ENCODE measurements at places on chromosomes 6 and 20. TPM values are rescaled to one million over a fixed set of nuclear protein-coding genes. Genes with fewer than 3 reads are reported as not detected.

Gene PCIF1
- total RNA-seq = 45.0 TPM

Gene NPBWR2
- total RNA-seq = 0.27 TPM

Gene KCNS1
- 0.54 TPM for total RNA-seq

Gene ACSS1
- total RNA-seq = 114 TPM

Gene OR2B6
- 0.81 TPM for total RNA-seq

Gene LY6G6C
- total RNA-seq = 0.54 TPM

Gene LY86
- total RNA-seq = 2.2 TPM

Gene ARFGAP1
- total RNA-seq = 60.9 TPM

DNA sequence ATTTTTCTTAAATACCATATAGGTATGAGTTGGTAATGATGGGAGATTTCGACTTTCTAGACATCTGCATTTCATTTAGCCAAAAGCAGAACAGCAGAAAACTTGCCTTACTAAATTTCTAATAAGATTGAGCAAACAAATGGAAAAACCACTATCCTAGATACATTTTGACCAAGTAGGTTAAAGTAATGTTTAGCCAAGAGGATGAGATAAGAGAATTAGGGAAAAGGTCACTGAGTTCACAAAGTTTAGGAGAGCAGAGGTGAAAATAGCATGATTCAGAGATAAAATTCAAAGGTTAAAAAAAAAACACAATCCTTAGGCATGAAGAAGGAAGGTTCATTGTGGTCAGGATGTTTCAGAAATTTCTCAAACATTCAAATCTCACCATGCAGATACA, 450.3 kb downstream of the CD83 start:
- no peak for DNase-seq

DNA sequence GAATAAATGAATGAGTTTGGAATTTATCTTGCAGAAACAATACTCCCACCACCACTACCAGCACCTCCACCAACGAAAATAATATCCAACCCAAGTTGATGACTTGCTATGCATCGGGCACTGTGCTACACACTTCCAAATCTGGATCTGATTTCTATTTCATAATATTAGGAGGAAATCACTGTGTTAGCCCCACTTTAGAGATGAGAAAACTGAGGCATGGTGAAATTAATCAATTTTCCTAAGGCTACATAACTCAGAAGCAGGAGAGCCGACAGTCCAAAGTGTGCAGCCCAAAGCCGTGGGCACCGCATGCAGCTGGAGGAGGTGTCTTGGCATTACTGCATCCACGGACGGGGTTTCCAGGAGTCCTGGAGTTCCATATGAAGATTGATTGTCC, 17.6 kb downstream of the TCF15 start:
- DNase-seq = no peak

DNA sequence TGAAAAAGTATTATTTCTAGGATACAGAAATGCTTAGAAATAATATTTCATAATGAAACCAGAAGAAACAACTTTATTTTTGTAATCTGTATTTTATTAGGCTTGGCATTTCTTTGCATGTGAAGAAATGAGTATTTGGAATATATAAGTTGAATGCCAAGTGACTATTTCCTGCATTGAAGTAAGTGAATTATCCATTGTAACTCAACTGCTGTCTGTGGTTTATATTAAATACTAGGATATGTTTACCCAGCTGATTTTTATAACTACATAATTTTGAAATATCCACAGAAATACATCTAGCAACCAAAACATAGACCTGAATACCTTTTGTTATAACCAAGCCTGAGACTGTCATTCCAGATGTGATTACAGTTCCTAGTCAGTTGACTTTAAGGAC, 207.6 kb downstream of the THBS2 start:
- no peak for DNase-seq

GRCh38 chr6:100671740-100672139, 207.0 kb upstream of the SIM1 start:
- no peak for DNase-seq

DNA sequence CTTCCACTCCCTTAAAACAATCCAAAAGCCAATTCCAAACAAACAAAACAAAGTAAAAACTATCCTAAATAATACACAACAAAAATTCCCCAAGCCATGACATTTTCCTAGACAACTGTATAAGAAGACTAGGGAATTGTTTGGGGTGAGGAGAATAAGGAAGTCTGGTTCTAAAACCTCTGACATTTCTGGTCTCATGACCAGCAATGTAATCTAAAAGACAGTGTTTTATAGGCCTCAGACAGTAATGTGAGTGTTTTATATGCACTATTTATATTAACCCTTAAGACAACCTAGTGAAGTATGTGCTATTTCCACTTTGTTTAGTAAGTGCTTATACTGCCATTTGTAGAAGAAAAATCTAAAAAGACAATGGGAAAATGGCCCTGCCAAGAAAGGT, 13.0 kb upstream of the RCAN2 start:
- DNase-seq = no peak

DNA sequence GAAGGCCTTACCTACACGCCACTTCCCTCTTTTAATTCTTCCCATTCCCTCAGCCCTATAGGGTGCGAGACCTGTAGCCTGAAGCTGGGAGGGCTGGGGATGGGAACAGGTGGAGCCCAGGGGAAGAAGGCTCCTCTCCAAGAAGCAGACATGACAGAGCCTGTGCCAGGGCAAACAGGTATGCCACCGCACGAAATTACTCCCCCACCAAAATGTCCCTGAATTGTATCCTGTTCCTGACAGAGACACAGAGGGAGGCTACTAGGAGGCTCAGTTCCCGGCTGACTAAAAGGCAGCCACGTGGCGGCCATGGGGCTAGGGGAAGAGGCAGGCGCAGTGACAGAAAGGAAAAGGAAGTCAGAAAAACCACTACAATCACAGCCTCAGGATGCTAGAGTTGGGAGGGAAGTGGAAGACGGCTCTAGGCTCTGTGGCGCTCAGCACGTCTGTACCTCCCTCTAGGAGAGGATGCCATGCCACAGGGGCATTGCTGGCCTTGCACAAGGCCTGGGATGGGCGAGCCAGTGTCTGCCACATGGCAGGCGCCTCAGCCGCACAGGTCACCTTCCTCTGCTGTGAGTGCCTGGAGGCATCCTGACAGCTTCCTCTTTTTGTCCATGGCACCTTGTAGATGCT, 27.7 kb downstream of the TFEB start:
- peak; percentile 57 for DNase-seq

- DNase-seq = no peak
These were observed 15.6 kb upstream of the LBP start for GRCh38 chr20:38330638-38331037.

DNA sequence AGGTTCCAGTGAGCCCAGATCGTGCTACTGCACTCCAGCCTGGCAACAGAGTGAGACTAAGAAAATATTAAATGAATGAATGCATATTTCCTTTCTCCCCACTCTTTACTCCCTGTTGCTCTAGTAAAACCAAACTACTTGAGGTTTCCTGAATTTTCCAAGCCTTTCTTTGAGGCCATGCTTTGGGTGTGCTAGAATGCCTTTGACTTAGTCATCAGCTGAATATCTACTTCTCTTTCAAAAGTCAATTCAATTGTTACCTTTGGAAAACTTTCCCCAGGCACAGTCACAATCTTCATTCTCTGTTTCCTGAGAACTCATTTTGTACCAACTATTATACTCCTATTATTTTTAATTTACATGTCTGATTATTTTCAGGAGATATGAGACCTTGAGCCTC, 27.5 kb upstream of the CEP85L start:
- no peak for DNase-seq

DNA sequence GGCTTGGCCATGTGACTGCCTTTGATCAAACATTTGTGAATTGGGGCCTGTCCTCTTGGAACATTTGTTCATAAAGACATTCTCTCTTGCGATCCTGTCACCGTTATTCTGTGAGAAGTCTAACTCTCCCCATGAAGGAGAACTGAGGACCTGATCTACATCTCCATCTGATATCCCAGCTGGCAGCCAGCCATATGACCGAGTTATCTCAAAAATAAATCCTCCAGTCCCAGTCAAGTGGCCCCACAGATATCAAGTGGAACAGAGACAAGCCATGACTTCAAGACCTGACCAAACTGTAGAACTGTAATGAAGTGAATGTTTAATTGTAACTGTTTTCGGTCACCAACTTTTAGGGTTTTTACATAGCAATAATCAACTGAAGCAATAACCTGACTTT, 25.7 kb downstream of the SNX3 start:
- no peak for DNase-seq

DNA sequence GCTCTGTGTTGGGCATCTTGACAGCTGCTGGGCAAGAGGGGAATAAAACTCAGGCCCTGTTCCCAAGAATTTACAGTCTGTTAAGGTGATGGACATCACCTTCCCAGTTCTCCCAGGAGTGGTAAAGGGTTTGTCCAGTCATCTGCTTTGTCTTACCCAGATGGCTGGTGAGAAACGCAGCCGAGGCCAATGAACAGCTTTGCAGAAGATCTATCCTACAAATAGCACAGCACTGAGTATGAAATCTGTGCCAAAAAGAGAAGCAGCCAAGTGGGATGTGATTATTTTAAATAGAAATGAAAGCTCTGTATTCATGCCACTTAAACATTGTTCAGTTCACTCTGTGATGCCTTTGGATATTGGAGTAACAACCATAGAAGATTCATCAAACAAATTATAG, 132.7 kb upstream of the SLC22A16 start:
- DNase-seq = no peak

- DNase-seq = no peak
These were observed 63.3 kb downstream of the YTHDF1 start for GRCh38 chr20:63152322-63153253.

- no peak for DNase-seq
These were observed 31.8 kb downstream of the MYB start for GRCh38 chr6:135212935-135213334.

- no peak for DNase-seq
These were observed 849.9 kb upstream of the EYS start for GRCh38 chr6:66556936-66557335.

- DNase-seq = no peak
These were observed 27.7 kb downstream of the MDGA1 start for GRCh38 chr6:37669887-37670437.
